Heart right ventricle (tissue), 16 donors: ENCODE measurements at places on chromosomes 12 and 14. TPM values are rescaled to one million over a fixed set of nuclear protein-coding genes. Genes with fewer than 3 reads are reported as not detected.

KRT2 gene
- total RNA-seq = not detected

DNA sequence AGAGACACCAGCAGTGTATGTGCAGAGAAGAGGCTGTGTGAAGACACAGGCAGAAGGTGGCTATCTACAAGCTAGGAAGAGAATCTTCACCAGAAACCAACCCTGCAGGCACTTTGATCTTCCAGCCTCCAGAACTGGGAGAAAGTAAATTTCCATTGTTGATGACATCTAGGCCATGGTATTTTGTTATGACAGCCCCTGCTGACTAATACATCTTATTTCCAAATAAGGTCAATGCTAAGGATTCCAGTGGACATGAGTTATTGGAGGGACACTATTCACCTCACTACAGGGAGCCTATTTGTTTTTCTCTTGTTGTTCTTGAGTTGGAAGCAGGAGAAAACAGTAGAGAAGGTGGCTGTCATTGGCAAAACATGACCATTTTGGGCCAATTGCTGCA is 88.5 kb upstream of the RIN3 start:
- DNase-seq = no peak
- no peak overlapping the region for H3K4me3 ChIP-seq
- no peak overlapping the region for H3K27ac ChIP-seq
- H3K27me3 ChIP-seq = no peaks in the 10 kb centered on the region
- H3K36me3 ChIP-seq = no peaks in the 10 kb centered on the region
- no peaks in the 10 kb centered on the region for H3K4me1 ChIP-seq

DNA sequence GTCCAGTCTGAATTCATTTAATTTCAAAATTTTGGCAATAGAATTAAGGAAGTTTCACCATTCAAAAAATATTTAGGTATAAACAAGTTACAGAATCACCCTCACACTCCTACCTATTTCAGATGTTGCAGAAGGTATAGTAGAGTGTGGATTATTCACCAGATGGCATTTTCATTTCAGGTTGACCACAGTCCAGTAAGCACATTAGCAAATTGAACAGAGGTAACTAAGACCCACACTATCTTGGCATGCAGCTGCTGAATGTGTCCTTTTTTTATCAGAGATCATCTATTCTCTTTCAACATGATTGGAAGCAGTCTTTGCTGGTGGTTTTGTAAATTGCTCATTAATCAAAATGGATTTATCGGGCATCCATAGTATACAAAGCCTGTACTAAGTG is 151.8 kb upstream of the GARIN6 start:
- H3K27ac ChIP-seq = no peak overlapping the region
- H3K4me3 ChIP-seq = no peak overlapping the region
- no peaks in the 10 kb centered on the region for H3K4me1 ChIP-seq

GRCh38 chr14:22070119-22070982 is 396.7 kb upstream of the OR4E1 start:
- peak; percentile 34 for DNase-seq
- peaks cover 15% of the 10 kb centered on the region for H3K27me3 ChIP-seq
- peak overlapping the region; percentile 34 for H3K4me3 ChIP-seq

SERPINA12 gene
- not detected for total RNA-seq

DNA sequence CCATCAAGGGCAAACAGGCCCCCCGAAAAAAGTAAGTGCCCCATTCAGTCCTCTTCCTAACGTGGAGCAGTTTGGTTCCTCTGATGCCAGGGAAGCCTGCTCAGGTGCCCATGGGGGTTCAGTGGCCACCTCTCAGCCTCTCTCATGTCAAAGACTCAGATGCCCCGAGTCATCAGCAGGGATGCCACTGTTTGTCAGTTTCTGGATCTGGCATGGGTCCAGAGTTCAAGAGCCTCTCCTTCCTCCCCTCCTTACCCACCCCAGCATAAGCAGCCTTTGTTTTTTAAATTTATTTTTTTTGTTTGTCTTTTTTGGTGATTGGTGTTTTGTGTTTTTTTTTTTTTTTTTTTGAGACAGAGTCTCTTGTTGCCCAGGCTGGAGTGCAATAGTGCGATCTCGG is 11.3 kb downstream of the KMT5A start:
- no peaks in the 10 kb centered on the region for H3K36me3 ChIP-seq
- H3K4me3 ChIP-seq = no peak overlapping the region
- peaks cover 12% of the 10 kb centered on the region for H3K4me1 ChIP-seq
